ENCODE measurements at places on chromosomes 1 and 21.

- no peak for DNase-seq
Measured at GRCh38 chr1:18204575-18204974, 97.0 kb downstream of the IGSF21 start.

DNA sequence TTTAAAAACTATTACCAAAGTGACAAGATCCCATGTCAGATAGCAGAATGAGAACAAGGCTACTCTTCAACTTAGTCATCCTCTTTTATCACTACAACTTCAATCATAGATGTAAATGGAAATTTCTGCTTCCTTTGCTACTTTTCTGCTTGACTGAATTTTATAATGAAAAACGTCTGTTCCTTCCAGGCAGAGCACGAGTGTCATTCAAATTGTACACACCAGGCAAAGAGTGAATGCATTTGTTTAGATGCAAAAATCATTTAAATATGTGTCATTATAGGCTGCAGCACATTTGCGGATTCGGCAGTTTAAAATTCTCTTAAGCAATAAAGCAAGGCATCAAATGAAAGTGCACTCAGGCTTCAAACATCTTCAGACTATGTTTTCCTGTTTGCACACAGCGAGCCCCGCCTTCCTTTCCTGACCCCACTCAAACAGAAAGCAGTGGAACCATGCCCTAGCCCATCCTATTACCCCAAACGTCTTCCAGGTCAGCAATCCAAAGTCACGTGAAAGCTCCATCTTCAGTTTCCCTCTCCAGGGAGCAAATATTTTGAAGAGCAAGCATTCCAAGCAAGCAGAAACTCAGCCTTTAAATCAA lies 99.6 kb downstream of the APP start:
- DNase-seq: no peak

DNA sequence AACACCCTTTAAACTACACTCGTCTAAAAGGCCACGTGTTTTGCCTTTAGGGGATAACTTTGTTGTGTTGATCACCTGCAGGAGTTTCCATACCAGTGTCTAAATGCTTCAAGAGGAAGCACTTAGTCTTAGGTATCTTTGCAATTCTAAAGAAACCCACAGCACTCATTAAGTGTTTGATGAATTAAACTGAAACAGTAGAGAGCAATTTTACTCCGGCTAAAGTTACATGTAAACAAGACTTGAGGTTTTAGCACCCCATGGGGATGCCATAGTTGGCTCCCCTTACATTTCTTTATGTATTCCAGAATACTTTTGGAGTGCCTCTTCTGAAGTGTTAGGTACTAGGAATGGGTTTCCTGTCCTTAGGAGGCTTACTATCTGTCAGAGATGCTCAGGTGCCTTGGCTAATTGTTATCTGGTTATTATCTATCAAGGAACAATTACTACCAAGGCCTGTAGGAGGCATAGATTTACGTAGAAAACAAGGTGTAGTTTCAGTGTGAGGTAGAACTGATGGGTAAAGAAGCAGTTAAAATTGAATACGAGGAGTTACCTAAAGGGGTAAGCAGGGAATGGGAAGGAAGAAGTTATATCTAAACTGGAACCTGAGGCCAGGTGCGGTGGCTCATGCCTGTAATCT lies 176.8 kb upstream of the SAMSN1 start:
- DNase-seq: no peak

- no peak for DNase-seq
Measured at GRCh38 chr1:88451856-88452255, 232.2 kb upstream of the PKN2 start.

DNA sequence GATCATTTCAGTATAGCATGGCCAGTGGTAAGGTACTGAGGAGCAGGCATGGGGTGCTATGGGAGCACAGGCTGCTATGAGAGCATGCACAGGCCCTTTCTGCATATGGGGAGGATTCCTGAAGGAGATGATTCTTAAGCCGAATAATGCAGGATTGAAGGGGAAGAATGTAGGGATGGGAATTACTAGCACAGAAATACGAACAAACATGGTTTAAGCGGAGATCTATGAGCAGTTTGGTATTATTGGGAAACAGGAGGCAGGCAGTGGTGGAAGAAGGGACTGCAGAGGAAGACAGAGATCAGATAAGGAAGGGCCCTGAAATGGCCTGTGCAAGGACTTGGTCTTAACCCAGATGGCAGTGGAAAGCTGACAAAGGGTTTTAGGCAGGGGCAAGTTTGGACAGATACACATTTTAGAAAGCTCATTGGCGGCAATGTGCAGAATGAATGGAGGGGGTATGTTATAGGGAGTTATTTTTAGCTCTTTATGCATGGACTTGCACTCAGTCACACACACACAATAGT lies 1.7 kb downstream of the OSCP1 start:
- no peak for DNase-seq

GRCh38 chr21:44999972-45000636 lies 60.3 kb downstream of the SLX9 start:
- no peak for DNase-seq

DNA sequence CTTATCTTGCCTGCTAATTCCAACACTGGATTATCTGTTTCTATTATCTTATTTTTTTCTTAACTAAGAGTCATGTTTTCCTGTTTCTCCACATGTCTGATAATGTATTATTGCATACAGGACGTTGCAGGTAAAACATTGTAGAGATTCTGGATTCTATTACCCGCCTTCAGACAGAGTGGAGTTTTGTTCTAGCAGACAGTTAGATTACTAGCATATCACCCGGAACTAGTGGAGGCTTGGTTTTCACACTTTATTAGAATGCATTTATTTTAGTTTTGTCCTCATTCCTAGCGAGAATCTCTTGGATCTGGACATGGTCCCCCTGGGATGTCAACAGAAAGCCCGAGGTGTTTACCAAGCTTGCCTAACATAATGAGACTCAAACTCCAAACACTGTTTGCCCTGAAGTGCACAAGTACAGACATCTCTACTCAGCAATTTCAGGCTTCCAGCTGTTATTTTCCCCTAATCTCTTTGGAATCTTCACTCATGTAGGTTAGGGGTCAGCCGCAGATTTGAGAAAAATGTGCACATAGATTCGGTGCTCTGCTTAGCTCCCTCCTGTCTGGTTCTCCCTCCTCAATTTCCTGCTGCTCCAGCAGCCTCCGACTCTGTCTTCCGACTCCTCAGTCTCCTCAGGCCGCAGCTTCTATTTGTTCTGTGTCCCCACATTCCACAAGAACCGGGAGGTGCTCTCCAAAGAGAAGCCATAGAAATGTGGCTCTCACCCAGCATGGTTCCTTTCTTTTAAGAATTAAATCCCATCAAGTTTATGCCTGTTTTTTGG lies 36.8 kb upstream of the PTPRF start:
- no peak for DNase-seq

DNA sequence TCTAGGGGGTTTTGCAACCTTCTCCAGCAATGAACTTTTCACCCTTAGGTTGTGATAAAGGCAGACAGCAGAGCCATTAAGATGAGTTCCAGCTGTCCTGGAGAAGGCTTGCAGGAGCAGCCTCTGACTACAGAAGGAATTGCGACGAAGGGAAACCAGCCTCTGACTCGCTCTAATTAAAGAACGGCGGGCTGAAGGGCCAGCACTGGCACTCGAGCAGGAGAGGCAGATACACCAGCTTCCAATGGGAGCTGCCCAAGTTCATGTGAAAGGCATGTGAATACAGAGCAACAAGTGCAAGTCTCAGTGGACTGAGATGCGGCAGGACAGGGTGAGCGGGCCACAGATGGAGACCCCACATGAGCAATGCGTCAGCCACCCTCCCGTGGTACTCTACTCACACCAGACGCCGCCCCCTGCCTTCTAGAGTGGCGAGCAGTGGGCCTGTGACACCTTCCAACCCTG lies 15.7 kb downstream of the RCC2 start:
- DNase-seq: no peak

DNA sequence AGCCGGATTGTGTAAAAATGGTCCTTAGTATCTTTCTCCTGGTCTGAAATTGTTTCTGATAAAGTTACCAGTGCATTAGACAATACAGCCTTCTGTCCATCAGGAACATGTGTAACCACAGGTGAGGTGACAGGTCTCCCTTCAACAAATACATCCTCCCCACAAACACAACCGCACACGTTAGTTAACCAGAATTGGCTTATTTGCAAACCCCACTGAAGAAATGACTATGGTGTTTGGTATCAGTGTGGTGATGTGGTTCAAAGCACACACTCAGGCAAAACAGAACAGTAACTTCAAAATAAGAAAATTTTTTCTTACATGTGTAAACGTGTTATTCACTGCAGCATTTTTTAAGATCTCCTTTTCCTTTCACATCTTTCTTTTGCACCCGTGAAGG lies 517.2 kb upstream of the NR5A2 start:
- no peak for DNase-seq

- DNase-seq: no peak
Measured at GRCh38 chr1:25217015-25217414, 15.3 kb downstream of the SYF2 start.

GRCh38 chr1:244160455-244161235 lies 109.6 kb downstream of the ZBTB18 start:
- DNase-seq: no peak

DNA sequence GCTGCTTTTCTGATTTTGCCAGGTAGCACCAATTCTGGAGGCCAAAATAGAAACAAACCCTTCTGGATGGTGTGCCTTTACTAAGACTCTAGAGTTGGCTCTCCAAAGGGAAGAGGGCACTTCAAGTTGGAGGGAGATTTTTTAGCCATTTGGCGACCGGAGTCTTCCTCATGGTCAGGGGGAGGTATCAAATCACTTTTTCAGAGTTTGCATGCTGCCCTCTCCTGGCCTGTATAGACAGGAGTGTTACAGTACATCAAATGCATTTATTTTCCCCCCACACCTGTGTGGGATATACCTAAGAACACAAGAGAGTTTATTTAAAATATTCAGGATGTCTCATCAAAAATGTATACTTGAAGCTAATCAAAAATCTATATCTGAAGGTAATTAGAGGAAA lies 3.2 kb downstream of the GREM2 start:
- no peak for DNase-seq

DNA sequence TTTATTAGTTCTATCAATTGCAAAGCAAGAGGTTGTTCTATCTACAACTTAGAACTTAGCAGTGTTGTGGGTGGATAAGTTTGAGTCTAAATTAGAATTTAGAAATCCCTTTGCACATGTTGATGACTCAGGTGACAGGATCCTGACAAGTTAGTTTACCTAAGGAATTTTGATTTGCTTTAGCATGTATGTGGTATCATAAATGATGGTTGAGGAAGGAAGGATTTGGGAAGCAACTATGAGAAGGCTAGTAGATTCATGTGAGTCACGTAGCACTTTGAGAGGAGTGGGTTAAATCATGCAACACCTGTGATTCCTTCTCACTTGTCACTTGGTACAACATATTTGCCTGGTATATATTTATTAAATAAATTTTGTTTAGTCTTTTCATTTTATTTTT lies 223.7 kb upstream of the USP25 start:
- DNase-seq: no peak

- no peak for DNase-seq
Measured at GRCh38 chr1:23999156-23999671, 19.1 kb upstream of the SRSF10 start.

GRCh38 chr1:234372011-234372757 lies 1.1 kb upstream of the COA6 start:
- no peak for DNase-seq

- no peak for DNase-seq
Measured at GRCh38 chr1:243792891-243793290, 57.2 kb downstream of the AKT3 start.

DNA sequence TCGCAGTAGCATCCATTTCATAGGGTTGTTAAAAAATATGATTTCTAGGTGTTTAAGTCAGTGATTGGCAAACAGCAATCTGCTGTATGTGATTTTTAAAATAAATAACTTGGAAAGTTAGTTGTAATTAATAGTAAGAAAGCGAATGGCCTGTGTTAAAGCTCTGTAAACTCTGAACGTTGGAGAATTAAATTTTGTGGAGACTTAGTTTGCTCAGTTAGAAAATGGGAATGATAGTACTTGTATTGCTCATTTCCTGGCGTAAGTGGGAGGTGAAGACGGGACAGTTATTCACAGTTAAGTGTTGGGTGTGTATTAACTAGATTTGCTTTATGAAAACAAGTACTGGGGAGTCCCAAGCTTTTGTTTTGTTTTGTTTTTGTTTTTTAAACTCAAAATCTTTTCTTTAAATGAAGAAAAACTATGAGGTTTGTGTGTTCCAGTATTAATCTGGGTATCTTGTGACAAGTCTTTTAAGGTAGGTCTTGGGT lies 995 bp downstream of the CACYBP start:
- no peak for DNase-seq

- no peak for DNase-seq
Measured at GRCh38 chr1:221772117-221772516, 30.2 kb upstream of the DUSP10 start.

DNA sequence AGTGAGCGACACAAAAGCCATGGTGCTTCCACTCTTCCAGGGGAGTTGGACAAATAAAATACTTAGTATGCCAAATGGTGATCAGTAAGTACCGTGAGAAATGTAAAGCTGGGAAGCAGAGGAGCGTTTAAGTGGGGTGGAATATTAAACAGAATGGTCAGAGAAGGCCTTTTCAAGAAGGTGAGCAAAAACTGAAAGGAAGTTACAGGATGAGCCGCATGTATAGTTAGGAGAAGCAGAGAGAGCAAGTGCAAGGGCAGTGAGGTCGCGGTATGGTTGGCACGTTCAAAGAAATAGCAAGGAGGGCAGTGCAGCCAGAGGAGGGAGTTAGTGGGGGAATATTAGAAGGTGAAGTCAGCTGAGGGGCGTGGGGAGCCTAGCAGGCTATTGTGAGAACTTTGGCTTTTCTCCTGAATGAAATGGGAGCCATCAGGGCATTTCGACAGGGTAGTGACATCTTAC lies 748 bp upstream of the ATP6V0B start:
- no peak for DNase-seq

DNA sequence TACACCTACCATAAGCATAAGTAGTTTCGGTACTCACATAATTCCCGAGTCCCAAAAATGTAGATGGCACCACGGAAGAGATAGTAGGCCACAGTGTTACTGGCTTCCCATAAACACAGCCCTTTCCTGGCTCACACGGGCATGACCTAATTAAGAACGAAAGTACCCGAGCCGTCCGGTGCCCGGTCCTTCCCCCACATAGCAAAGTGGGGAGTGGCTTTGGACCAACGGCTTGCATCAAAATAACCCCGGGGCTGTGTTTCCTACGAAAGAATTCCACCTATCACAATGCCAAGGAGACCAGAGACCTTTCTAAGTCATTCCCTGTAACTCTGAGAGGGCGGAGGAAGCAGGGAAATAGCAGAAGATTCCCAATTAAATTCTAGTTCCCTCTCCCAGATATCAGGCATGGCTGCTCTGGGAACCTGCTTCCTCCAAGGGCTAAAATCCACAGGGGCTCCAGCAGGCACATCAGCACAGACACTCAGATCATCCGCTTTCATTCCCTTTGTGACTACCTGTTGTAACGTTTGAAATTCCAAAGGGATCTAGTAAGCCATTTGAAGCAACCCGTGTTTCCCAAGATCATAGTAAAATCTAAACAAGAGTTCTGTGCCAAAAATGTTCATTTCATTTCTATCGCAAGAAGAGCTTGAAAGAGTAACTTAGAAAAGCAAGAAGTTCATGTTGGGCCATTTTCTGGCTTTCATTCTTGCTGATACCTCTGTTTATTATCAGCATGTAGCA lies at the start of gene TMPRSS3:
TMPRSS3 (minus strand) TSS at position 148 of the 747 bp plus-strand sequence. CDS start 635 bp downstream, outside the sequence.
- DNase-seq: no peak

Data from stimulated activated CD8-positive, alpha-beta memory T cell treated with anti-CD3 and anti-CD28 coated beads, Interleukin-4, amount 100 ng/mL, for 48 hours (primary cell).